ENCODE measurements at places on chromosomes 5 and 9.
A peak's percentile ranks its signal among the peaks of the same experiment; 100 is the strongest.

DNA sequence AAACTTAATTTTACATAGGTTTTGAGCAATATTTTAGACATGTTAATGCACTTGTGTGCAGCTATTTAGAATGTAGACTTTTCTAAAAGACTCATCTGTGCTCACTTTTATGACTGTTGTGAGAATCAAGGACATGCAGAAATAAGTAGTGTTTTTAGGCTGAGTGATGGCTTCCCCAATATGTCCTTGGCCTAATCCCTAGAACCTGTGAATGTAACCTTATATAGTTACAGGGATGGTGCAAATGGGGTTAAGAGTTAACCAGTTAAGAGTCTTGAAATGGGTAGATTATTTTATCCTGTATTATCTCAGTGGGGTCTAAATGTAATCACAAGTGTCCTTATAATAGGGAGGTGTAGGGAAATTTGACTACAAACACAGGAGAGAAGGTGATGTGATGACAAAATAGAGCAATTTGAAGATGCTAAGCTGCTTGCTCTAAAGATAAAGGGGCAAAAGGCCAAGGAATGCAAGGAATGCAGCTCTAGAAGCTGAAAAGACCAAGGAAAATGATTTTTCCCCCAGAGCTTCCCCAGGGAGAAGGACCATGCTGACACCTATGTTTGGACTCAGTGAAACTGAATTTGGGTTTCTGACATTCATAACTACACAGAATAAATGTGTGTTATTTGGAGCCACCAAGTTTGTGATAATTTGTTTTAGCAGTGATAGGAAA lies 298.0 kb upstream of the PAPPA start:
- peak; percentile 68 for DNase-seq

DNA sequence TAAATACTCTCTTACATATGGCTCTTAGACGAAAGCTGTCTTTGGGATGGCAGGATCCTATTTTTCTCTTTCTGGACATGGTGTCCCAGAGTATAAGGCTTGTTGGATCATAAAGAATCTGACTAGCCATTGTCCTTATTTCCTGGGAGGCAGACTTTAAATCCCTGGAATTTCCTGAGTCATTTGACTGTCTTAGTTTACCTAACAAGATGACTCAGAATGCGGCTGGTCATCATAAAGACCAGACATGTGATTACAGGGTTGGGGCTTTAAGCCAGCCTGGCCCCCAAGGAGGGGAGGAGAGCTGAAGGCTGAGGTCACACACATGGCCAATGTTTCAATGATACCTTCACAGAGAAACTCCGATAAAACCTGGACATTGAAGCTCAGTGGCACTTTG lies 37.2 kb downstream of the FAM240B start:
- DNase-seq, result peak; percentile 88

GRCh38 chr5:176679365-176680225 lies 32.3 kb downstream of the TSPAN17 start:
- DNase-seq, result no peak

GRCh38 chr5:76717222-76718083 lies 1.5 kb downstream of the F2R start:
- DNase-seq, result no peak

DNA sequence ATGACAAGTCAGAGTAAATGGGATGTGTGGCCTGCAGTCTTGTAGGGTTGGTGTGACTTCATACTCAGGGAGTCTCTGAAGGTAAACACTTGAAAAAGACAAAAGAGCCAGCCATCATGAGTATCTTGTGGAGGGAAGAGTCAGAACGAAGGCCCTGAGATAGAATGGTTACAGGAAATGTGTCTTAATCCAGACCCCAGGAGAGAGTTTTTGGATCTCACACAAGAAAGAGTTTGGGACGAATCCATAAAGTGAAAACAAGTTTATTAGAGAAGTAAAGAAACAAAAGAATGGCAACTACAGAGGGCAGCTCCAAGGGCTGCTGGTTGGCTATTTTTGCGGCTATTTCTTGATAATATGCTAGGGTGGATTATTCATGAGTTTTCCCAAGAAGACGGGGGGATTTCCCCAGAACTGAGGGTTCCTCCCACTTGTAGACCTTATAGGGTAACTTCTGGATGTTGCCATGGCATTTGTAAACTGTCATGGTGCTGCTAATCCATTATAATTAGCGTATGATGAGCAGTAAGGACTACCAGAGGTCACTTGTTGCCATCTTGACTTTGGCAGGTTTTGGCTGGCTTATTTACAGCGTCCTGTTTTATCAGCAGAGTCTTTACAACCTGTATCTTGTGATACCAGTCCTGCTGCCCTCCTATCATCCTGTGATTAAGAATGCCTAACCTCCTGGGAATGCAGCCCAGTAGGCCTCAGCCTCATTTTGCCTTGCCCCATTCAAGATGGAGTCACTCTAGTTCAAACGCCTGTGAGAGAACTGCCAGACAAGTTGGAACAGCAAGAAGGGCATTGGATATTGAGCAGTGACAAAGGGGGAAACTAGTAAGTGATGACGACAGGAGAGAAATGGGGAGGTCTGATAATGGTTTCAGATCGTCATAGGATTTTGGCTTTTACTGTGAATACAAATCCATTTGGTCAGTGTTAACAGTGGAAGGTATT lies 34.0 kb downstream of the MTRR start:
- DNase-seq, result no peak

GRCh38 chr5:38853753-38854470 lies 8.1 kb downstream of the OSMR start:
- DNase-seq, result peak; percentile 87

DNA sequence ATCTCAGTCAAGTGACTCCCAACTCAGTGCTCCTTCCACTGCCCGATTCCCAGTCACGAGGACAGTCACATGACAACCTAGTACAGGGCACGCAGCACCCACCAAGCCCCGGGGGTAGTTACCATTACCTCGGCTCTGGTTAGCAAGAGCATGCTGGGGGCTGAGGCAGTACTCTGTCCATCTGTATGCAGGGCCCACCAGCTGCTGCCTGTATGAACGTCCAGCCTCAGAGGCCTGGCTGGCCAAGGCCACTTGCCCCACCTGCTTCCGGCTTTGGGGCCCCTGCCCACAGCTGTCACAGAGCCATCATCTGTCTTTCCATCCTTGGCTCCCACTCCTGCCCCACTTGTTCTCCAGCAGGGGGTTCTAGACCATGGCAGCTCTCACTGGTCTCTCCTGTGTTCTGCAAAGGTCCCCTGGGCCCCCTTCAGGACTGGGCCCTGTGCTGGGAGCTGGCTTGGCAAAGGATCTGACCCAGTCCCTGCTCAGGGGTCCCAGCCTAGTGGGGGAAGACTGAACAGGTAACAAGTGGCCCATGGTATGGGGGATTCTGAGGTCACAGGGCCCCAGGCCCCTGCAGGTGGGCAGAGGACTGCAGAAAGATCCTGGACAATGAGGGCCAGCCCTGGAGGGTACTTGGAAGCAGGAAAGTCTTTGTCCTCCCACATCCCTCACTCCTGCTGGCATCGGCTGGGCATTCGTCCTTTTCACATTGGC lies 3.3 kb downstream of the RPL35 start:
- no peak for DNase-seq

DNA sequence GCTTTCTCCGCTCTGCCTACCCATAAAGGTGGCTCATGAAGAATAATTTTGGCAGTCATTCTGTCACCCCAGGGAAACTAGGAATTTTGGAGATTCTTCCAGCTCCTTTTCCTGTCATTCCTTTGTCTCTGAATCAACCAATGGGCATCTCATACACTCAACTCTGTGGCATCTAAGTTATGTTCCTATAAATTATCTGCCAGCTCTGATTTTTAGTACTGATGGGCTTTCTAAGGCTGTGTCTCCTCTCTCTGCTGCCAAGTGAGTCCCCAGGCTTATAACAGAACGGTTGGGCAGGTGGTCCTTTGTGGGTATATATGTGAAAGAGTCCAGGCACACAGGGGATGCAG lies 226.8 kb downstream of the NMUR2 start:
- DNase-seq, result peak; percentile 13

DNA sequence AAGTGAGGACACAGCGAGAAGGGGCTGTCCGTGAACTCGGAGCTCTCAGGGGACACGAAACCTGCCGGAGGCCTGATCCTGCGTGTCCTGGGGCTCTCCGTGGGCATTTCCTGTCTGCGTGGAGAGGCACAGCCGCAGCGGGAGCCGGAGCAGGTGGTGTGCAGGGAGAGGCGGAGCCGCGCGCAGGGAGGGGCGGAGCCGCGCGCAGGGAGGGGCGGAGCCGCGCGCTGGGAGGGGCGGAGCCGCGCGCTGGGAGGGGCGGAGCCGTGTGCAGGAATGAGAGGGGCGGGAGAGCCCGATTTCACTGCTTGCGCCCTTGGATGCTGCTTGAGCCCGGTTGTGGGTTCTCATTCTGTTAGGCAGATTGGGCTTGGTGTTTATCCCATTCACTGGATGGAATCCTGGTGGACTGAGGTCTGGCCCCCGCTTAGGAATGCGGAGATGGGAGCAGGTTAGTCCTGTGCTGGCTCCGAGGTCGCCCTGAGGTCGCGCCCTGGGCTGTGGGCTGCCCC lies 26.7 kb downstream of the NDUFS6 start:
- no peak for DNase-seq

- DNase-seq, result no peak
Observed at GRCh38 chr5:80142996-80143395, 107.8 kb downstream of the THBS4 start.

DNA sequence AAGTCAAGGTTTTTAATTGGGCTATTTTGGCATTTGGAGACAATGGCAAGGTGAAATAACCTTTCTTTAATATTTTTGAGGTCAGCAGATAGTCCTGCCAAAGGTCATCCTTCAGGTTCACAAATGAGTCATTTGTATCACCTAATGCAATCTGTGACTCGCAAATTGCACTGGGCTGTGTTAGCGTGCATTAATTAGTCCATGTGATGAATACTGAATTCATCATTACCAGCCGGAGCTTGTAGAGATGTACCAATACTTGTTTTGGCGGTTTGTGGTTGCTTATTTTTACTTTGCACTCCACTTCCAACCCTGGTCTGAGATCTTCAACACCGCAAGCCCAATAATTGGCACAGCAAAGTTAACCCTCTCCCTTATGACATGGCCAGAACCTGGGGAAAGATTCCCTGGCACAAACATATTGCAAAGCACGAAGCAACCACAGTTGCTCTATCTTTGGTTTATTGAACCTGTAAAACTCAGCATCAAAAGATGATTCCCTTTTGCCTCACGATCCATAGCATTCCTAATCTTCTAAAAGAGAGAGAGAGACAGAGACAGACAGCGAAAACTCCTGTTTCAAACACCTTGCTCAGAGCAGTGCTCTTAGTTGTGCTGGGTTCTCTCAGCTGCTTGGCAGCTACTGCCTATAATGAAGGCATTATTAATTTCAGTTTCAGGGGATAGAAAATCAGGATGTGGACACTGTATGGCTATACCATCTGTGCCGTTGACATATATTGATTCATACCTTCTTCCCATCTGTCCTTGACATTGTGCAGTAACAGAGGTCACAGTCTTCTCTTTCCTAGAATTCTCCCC lies 178.1 kb downstream of the EBF1 start:
- no peak for DNase-seq

All from fibroblast of upper back skin (primary cell).